ENCODE measurements at places on chromosomes 6 and 20.

DNA sequence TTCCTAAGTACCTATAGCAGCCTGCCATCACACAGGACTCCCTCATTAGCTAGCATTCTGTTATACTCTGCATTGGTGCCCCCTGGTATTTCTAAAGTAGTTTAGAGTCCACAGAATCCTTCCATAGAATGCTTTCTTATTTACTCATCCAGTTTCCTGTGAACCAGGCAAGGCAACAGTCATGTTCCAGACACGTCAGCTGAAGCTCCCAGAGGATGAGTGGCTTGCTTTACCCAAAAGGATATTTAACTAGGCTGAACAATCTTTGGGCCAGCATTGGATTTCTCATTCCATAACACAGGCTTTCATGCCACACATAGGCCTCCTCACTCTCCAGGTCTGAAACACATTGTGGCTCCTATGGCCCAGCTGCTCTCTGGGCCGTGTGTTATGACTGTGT, 203.8 kb upstream of the MAP3K7 start:
- no peak for DNase-seq

DNA sequence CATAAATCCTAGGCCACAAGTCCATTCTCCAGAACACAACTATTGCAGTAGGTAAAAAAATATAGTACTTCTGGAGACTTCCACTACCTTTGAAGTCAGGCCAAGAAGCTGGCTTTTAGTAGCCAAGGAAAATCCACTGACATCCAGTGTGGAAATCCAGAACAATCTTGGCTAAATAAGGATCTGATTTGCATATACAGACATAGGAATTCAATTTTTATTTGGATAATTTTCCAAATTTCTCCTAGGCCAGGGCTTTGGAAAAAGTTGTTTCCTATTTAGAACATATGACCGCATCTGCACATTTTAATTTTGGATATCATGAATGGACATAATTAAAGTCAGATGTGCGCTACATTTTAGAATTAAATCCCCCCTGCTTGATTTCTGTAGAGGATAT, 100.2 kb downstream of the BCAS1 start:
- no peak for DNase-seq

GRCh38 chr6:15800841-15801617, 138.2 kb upstream of the DTNBP1 start:
- DNase-seq = no peak

GRCh38 chr6:166786704-166787293, 159.7 kb upstream of the RPS6KA2 start:
- peak; percentile 7 for DNase-seq

DNA sequence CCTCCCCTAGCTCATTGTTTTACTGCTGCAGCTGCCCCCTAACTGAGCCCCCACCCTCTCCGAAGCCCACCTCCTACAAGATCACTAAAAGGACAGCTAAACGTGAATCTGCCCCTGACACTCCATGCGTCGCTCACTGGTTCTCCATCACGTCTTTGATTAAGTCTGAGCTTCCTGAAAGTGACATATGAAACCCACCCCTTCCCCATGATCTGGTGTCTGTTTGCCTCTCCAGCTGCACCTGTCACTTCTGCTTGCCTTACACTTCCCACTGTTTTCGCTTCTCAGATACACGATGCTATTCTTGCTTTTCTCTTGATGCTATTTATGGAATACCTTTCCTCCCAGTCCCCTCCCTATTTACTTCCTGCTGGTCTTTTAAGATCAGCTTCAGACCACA, 8.0 kb upstream of the PERP start:
- no peak for DNase-seq
